SK-N-SH treated with all-trans-retinoic acid at 6 μM for 48 hours (cell line): ENCODE measurements at places on chromosomes 2 and 18.

- ATAC-seq: peak; percentile 88
Observed at GRCh38 chr2:45935791-45936622, 284.5 kb downstream of the PRKCE start.

DNA sequence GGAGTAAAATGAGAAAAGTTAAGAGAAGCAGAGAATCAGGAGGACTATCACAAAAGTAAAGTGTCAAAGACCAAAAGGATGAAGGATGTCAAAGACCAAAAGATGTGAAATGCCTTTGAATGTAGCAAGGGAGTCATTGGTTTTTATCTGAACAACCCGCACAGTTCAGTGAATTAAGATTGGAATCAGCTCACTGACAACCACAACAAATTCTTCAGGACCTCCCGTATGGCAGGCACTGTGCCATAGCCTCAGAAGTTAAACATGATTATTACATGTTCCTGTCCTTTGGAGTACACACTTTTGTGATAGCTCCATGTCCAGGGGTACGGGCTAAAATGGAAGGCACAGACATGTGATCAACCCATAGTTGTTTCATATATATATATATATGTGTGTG is 5.0 kb upstream of the TXNL1 start:
- ATAC-seq: no peak

- peak; percentile 81 for ATAC-seq
Observed at GRCh38 chr2:26911911-26912861, 58.3 kb upstream of the MAPRE3 start.

- no peak for ATAC-seq
Observed at GRCh38 chr2:120921457-120921856, 185.8 kb downstream of the GLI2 start.

GRCh38 chr2:136394136-136395060 is 276.4 kb upstream of the CXCR4 start:
- no peak for ATAC-seq

- no peak for ATAC-seq
Observed at GRCh38 chr2:71767663-71768062, 314.3 kb downstream of the DYSF start.

DNA sequence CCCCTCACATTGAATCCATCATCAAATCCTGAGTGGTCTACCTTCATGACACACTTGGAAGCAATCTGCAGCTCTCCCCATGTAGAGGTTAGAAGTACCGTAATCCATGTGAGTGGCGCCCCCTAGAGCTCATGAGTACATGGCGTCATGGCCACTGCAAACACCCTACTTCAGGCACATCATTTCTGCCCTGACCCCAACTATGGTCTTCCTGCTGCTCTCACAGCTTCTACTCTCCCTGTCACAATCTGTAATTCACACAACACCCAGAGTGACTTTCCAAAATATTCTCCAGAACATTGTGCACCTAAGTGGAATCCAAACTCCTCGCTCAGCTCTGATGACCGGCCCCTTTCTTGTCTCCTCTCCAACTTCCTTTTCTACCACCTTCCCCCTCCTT is 141.9 kb downstream of the ANKRD44 start:
- peak; percentile 98 for ATAC-seq

GRCh38 chr2:186980787-186981550 is 132.0 kb upstream of the ZSWIM2 start:
- ATAC-seq: no peak

- ATAC-seq: peak; percentile 91
Observed at GRCh38 chr2:28621172-28622100, 125.6 kb downstream of the PLB1 start.

- no peak for ATAC-seq
Observed at GRCh38 chr18:22504251-22505030, 86.7 kb upstream of the CTAGE1 start.

GRCh38 chr2:129678751-129679150 is 300.7 kb upstream of the RAB6C start:
- no peak for ATAC-seq

GRCh38 chr2:73919596-73920228 is 7.0 kb upstream of the DGUOK start:
- no peak for ATAC-seq

DNA sequence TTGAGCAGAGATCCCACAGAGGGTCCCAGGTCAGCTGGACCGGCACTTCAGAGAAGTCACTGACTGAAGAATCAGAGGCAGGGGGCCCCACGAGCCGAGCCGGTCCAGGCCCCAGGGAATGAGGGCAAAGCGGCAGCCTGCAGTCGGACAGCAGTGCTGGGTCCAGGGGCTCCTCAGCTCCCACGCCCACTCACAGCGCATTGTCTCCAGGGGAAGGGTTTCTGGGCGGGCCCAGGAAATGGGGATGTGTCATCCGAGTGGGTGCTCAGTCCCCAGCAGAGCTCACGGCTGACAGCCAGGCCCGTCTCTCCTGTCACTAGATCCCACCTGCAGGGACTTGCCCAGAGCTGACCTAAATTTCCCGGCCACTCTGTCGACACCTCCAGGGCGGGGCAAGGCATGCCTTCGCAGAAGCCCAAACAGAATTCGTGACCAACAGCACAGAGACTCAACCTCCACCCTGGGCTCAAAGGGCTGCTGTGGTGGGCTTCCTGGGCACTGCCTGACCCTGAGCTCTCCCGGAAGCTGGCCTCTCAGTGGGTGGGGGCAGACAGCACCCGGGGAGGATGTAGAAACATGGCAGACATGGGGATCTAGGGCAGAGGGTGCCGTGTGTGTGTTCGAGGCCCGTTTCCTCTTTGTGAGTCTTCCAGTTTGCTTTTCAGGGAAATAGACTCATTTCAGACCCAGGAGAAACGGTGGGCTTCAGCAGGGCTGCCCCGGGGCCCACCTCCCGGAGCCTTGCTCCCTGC is 42.1 kb upstream of the TAF1B start:
- peak; percentile 5 for ATAC-seq

- no peak for ATAC-seq
Observed at GRCh38 chr2:111624411-111625156, 259.4 kb downstream of the ANAPC1 start.

DNA sequence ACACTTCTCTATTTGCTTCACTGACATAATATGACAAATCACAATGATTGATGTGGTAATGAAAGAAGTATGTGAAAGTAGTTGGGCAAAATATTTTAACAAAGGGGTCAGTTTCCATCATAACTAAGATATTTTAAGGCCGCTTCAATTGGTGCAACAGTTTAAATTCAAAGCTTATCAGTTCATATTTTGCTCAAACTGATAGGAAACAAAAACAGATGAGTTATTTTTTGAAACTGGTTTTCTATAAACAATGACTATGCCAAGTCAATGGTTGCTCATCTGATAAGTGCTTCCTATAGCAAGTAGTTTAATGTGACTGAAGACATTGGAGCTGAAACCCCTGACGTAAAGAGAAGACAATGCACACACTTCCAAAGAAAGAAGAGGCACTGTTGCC is 1290.7 kb downstream of the SUCLG1 start:
- ATAC-seq: no peak

DNA sequence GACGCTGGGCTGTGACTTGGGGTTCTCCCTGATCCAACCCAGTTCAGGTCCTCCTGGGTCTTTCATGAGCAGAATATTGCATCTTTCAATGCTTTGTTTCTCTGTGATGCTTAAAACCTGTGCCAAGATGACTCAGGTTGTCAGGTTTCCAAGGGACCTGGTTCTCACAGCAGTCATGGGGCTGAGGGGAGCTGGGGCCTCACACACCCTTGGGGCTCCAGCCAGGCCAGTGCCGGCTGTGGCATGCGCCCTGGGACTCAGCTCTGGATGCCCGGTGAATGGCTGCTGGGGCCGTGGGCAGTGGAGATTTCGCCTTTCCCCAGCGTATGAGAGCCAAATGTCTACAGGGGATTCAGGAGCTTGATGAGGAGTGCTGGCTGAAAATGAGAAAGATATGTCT is 29.6 kb downstream of the EDAR start:
- no peak for ATAC-seq

DNA sequence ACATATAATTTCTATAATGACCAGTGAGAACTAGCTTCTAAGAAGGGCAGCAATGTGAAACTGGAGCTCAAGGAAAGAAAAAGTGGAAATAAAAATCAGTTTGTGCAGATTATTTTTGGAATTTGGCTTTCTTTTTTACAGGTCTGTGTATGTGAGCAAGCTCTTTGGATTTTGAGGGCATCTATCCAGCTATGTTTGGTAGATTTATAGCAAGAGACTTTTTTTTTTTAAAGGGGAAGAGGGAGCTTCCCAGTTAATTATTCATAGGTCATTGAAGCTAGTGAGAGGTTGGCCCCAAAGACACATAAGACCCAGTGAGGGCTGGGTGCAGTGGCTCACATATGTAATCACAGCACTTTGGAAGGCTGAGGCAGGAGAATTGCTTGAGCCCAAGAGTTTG is 24.0 kb upstream of the COLEC12 start:
- peak; percentile 69 for ATAC-seq
